C1 segment of cervical spinal cord (tissue), 14 donors: ENCODE measurements at places on chromosomes 1 and 21.

DNA sequence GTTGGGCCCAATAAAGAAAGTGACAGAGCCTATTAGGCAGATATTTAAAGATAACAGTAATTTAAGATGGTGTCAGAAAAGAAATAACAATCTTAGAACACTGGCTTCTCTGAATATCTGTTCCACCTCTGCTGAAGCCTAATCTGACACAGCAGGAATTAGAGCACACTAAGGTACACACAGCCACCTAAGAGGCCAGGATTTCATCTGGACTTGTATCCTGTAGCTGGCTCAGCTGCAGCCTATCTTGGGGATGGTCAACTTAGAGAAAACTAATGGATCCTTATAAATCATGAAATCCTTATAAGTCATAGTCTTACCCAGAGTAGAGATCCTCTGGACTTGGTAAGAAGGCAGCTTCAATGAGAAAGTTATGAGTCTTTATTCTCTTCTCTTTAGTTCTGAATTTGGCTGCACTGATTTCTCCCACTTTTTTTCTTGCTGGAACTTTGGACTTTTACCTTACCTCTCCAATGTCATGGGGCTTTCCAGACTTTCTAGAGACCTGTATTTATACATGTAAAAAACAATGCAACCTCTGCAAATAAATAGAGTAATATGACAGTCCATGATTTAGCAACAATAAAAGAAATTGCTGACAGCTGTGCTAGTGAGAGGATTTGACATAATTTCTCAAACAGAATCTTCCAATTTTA, at the start of gene GBP7:
TSS of gene GBP7 (minus strand) at position 403 of the 656 bp plus-strand sequence. CDS start 4,068 bp downstream, outside the sequence.
- no peak for DNase-seq

DNA sequence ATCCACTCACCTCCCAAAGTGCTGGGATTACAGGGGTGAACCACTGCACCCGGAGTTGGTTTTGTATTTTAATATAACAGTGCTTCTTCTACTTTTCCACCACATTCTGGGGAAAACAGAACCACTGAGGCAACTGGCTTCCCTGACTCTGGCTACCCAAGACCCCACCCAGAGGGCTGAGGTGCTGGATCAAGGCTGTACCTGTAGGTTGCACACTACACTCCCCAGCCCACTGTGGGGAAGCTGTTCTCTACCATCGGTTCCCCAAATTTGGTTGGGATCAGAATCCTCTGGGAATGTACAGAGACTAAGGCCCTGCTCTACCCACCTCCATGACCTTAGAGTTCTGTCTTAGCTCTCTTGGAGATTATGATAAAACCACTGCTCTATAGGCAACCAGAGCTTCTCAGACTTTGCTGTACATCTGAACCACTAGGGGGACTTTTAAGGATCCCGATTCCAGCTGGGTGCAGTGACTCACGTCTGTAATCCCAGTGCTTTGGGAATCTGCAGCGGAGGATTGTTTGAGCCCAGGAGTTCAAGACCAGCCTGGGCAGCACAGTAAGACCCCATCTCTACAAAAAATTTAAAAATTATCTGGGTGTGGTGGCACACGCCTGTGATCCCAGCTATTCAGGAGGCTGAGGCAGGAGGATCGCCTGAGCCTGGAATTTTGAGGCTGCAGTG, 51.6 kb downstream of the GNG4 start:
- no peak for DNase-seq

DNA sequence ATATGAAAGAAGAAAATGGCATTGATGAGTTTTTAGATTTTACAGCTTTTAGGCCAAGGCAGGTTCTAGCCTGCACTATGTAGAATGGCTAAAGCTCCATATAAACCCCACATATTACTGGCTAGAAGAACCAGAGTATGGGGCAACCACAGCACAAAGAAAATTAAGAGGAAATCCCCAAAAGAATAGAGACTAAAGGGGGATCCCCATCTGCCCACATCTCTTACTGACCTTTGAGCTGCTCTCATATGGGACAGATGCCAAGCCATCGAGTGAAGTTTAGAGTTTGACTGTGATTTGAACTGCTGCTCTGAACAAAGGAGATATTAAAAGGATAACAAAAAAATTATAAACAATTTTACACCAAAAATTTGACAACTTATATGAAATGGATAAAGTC, 102.2 kb upstream of the HAO2 start:
- DNase-seq, result no peak

DNA sequence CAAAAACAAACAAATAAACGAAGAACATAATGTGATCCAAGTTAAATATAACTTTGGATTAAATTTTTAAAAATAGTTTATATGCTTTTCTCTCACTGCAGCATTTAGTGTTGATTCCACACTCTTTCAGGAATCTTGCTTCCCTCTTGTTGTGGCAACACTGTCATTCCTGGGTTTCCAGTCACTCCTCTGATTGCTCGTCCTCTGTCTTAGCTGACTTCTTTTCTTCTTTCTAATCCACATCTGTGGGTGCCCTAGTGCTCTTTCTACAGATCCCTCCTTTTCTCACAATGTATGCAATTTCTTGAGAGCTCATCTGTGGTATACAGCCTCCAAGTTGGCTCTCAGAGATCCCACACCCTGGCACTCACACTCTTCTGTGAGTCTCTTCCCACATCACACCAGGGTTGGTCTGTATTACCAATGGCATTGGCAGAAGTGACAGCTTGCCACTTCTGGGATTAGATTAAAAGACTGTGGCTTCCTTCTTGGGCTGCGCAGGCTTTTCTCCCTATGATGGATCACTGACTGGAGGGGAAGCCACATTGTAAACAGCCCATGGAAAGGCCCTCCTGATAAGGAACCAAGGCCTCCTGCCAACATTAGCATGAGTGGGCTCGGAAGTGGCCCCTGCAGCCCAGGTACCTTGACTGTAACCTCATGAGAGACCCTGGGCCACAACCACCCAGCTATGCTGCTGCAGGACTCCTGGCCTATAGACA, 11.5 kb upstream of the MYOC start:
- no peak for DNase-seq

- DNase-seq, result no peak
These were observed 15.2 kb downstream of the DOP1B start for GRCh38 chr21:36171741-36172331.

- no peak for DNase-seq
These were observed 99.6 kb downstream of the RUNX1 start for GRCh38 chr21:34949499-34949898.

DNA sequence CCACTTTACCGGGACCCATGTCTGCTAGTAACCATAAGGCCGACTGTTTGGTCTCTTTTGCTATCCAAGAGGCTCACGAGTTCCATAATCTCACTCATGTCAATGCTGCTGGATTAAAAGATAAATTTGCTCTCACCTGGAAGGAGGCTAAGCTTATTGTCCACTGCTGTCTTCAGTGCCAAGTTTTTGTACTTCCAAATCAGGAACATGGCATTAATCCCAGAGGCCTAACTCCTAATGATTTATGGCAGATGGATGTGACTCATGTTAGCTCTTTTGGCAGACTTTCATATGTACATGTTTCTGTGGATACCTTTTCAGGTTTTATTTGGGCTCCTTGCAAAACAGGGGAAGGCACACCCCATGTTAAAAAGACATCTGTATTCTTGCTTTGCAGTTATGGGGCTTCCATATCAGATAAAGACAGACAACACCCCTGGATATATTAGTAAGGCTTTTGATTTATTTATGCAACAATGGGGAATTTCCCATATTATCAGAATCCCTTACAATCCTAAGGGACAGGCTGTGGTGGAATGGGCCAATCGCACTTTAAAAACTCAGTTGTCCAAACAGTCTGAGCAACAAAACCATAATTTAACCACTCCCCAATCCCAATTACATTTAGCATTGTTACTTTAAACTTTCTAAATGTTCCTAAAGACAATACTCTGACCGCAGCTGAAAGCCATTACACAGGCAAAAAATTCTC, 162.7 kb downstream of the IER5 start:
- no peak for DNase-seq

GRCh38 chr1:86928819-86929218, 14.4 kb downstream of the HS2ST1 start:
- DNase-seq, result no peak

DNA sequence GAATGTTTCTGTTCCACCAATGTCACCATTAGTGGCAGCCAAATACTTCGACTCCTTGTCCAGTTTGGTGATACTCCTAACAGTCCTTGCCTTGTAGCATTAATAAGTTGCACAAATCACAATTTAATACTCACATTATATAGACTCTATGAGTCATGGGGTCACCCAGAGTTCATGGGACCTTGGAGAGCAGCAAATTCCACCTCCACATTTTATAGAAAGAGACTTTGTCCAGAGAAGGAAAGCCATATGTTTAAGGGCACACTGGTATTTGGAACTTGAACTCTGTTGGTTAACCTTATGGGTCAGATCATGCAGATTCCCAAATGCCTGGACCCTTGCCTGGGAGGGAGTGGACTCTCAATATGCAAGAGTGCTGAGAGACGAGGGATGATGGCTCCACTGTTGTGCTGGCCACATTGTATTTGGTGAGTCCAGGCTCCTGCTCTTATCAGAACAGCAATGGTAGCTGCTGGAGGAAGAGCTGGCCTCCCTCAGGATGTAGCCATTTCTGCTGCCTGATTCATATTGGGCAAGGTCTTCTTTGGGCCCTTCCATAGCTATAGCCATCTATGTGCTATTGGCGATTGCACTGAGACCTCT, 30.6 kb downstream of the DNAJC6 start:
- DNase-seq, result no peak

DNA sequence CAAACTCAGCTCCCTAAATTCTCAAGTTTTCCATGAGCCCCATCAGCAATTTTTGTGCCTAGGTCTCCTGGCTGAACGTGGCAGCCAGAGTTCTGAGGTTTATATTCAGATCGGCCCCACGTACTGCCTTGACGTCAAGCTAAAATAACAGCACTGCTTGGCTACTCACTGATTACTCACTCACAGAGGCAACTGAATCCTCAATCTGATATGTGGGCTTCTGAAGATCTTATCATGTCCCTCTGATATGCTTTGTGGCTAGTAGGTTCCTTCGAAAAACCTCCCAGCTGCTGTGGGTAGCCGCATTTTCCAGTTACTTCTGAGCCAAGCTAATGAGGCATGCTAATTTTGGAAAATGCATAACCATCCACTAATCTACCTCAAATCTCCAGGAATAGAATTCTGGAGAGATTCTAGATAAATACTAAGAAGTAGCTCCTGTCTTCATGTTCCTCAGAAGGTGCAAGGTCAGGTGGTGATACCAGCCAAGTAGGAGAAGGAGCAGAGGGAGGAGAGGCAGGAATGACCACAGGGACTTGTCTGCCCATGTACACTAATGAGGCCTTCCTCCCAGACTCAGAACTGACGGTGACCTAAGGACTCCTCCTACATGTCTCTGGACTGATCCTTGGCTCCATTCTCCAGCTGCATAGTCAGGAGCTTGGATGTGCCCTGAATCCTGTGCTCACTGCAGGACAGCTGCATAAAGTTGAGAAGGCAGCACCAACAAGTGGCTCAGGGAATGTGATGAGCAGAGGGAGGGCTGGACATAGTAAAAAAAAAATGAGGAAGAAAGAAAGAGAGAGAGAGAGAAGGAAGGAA, 263.7 kb downstream of the TNR start:
- no peak for DNase-seq

- DNase-seq, result no peak
These were observed 47.3 kb downstream of the LPGAT1 start for GRCh38 chr1:211783266-211783665.

- DNase-seq, result no peak
These were observed 30.0 kb downstream of the BATF3 start for GRCh38 chr1:212669600-212669999.

DNA sequence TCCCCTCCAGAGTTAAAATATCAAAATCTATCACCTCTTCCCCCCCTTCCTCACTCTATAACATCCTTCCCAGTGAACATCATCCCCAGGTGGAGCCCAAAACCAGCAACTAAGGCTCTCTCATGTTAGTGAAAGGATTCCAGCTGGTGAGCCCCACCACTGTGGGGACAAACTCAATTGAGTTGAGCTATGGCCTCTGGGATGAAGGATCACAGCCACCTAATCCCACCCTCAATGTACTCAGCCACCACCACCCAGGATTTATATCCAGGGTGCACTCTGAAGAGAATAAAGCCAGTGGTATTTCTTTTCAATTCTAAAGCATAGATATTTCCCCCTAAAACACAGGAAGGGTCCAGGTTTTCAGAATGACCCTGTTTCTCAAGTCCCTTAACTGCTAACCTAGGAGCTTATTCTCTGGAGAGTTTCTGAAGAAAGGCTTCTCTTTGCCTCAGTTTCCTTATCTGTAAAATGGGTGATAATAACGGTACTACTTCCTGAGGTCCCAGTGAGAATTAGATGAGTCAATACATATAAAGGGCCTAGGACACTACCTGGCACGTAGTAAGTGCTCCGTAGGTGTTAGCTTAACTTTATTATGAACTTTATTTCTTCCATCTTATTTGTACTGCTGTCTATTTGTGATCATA, 15.6 kb upstream of the BOLA1 start:
- DNase-seq, result no peak

- DNase-seq, result no peak
These were observed 9.7 kb downstream of the DBT start for GRCh38 chr1:100239961-100240360.

- no peak for DNase-seq
These were observed 9.1 kb downstream of the LAMC1 start for GRCh38 chr1:183032122-183032921.

DNA sequence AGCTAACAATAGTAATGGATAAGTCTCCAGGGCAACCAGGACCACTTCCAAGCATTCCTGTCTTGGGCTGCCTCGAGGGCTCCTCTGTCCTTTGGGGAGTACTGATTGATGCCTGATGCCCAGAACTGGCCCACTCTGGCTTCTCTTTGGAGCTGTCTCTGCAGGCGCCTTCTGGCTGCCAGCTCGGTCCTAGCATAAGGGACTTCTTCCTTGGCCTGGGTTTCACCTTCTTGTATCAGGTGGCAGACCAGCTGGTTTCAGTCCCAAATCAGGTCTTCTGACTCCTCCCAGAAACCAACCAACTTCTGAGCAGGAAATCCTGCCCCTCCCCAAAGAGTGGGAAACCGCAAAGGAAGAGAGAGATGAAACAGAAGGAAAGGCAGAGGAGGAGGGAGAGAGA, 10.6 kb downstream of the G0S2 start:
- DNase-seq, result no peak

- peak; percentile 73 for DNase-seq
These were observed 732 bp downstream of the HS2ST1 start for GRCh38 chr1:86914998-86915736.

DNA sequence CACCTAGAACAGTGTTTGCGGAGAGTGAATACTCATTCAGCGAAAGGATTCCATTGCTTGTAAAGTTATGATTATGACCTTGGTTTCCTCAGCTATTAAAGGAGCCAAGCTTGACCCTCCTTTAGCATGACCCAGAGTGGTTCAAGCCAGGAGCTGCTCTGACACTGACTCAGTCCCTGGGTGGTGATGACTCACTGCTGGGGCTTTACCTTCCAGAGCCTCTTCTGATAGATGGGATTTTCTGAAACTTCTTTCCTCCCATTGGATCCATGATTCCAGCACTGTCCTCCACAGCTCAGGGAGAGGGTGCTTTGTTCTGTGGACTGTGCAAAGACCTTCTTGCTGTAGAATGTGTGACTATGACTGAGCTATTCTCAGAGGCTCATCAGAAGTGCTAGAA, 77.4 kb downstream of the S1PR1 start:
- DNase-seq, result no peak

GRCh38 chr1:54750596-54750995, 13.7 kb downstream of the PARS2 start:
- DNase-seq, result no peak
